ENCODE measurements at places on chromosomes 12 and 14.

DNA sequence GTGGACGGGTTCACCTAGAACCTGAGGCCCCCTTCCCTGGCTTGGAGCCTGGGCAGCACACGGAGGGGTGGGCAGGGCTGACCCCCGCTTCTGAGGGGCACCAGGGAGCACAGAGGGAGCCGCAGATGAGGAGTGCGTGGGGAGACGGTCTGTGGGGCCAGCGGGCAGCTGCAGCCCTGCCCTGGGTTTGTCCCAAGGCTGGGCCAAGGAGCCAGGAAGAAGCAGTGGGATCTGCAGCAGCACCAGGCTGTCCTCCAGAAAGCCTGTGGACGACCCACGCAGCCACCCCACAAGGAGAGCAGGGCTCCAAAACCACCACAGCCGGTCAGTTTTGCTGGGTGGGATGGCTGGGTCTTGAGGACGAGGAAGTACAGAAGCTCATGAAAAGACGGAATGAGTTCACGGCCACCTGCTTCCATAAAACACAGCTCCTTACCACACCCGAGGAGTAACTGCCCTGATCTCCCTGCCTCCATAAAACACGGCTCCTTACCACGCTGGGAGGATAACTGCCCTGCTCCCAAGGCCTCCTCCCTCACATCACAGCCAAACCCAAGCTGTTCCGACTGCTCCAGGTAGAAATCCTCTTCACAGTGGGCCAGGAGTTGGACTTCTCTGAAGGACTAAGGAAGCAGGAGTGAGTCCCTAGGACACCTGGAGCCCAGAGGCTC, 9.9 kb upstream of the GOLGA3 start:
- no peak for DNase-seq

DNA sequence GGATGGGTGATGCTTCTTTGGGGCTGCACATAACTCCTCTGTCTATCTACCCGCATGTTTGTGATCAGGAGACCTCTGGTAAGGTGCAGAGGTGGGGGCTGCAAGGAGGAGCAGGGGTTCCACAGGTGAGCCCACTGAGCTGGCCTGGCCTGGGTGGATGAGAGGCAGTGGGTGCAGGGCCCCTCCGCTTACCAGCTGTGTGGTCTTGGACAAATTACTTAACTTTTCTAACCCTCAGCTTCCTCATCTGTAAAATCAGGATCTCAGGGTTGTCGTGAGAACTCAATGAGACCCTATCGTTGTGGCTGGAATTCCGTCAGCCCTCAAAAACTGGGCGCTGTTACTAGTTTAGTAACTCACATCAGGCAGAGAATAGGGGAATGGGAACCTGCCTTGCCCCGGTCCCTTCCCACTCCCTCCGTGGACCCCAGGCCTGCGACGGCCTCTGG, 7.5 kb downstream of the PTPN6 start:
- no peak for DNase-seq

- DNase-seq: no peak
These were observed 120.5 kb upstream of the DDHD1 start for GRCh38 chr14:53273671-53274072.

DNA sequence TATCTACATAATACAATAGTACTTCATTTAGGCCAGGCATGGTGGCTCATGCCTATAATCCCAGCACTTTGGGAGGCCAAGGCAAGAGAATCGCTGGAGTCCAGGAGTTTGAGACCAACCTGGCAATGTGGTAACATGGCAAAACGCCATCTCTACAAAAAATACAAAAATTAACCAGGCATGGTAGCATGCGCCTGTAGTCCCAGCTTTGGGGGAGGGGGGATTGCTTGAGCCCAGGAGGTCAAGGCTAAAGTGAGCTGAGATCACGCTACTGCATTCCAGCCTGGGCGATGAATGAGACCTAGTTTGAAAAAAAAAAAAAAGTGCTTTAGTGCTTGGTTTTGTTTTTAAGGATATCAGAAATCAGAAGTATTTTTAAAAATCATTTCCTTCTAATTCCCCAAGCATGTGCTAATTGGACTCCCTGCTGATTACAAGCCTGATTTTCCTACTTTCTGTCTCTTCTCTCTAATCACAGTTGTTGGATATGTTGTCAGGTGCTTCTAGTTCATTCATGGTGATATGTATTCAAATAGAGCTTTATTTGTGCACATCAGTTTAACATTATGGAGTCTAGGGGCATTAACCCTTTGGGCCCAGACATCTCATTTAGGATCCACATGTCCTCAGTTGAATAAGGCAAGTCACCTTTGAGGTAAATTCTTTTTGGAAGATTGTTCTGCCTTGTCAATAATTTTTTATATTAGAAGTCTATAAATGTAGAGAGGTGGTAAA, 7.0 kb upstream of the KRAS start:
- no peak for DNase-seq

GRCh38 chr14:105258846-105259245, 10.5 kb downstream of the BTBD6 start:
- no peak for DNase-seq

DNA sequence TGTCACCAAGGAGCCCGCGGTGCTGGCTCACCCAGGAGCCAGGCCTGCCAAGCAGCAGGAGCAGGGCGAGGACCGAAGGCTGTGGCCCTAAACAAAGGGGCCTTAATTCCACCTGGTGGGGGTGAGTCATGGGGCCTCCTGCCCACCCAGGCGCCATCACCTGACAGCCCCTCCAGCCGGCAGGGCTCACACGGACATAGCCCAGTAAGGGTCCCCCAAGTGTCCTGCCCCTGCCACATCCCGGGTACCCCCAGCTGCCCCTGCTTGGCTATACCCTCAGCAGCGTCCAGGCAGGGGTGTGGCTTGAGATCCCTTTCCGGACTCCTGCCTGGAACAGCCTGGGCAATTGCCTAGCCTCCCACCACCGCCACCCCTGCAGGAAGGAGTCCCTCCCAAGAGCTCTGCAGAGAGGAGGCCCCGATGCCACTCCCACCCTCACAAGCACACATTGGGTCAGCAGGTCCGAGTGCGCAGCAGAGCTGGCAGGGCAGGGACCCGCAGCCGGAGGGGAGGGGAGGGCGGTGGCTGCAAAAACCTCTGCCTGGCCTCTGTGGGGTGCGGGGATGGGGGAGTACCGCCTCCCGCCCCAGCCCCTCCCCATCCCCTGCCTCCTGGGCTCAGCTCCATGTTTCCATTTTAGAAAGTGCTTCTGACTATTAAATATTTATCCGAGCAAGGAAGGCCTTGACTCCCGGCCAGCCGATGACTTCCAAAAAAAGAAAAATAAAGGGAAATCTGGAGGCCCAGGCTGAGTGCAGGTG, 4.6 kb downstream of the AHNAK2 start:
- DNase-seq: no peak

DNA sequence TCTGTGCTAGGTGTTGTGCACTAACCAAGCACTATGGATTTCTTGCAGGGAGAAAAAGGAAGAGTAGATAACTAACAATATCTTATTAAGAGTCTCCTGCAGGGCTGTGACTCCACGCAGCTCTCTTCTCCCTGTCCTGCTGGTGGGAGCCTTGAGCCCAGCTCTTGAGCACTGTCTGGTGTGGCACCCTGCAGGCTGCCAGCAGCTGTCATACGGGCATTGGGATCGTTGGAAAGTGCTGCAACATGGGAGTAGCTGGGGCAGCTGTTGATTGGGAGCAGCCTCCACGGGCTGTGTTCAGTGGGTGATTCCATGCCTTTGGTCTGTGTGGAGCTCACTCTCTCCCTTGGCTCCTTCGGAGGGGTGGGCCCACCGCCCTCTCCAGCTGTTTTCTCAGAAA, 125.3 kb downstream of the FBXL14 start:
- DNase-seq: no peak

- no peak for DNase-seq
These were observed 166.7 kb upstream of the HIF1A start for GRCh38 chr14:61528591-61529021.

DNA sequence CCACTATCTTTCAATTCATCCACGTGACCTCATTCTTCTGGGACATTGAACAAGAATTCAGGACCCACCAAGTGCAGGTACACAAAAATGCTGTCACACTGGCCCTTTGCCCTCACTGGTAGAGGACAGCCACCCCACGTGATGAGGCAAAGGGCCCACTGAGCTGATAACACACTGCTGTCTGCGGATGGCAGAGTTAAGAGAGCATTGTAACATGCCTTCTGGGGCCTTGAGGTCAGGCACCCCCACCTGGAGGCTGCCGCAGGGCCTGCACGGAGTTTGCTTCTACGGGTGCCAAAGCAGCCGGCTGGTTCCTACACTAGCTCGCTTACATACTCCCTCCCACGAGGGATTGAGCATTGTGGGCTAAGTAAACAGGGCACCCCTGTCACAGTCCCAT, 101.0 kb downstream of the LRIG3 start:
- DNase-seq: no peak

- DNase-seq: no peak
These were observed 24.2 kb downstream of the FLRT2 start for GRCh38 chr14:85554106-85554505.

DNA sequence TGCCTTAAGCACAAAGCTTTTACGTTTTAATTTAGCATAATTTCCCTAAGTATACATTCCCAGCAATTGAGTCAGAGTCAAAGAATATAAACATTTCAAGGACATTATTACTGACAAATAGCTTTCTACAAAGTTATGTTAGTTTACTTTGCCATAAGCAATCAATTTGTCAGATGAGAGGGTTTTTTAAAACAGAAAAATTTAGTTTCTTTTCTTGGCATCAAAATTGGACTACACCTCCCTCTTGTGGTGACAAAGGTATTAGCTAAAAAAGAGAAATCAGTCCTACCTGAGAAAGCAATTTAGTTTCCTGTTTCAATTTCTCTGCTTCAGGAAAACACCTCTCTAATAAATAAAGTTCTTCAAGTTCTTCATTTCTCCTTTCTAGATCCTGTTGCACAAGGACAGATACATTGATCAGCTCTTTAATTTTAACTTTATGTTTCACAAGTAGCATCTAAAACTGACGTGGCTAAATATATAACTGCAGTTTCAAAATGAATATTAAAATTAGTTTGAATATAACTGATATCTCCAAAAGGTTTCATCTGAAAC, 39.9 kb downstream of the DNAI7 start:
- DNase-seq: no peak

GRCh38 chr12:3130057-3130830, 53.1 kb downstream of the TSPAN9 start:
- no peak for DNase-seq

- DNase-seq: no peak
These were observed 84.7 kb downstream of the SLC41A2 start for GRCh38 chr12:104873374-104873773.

DNA sequence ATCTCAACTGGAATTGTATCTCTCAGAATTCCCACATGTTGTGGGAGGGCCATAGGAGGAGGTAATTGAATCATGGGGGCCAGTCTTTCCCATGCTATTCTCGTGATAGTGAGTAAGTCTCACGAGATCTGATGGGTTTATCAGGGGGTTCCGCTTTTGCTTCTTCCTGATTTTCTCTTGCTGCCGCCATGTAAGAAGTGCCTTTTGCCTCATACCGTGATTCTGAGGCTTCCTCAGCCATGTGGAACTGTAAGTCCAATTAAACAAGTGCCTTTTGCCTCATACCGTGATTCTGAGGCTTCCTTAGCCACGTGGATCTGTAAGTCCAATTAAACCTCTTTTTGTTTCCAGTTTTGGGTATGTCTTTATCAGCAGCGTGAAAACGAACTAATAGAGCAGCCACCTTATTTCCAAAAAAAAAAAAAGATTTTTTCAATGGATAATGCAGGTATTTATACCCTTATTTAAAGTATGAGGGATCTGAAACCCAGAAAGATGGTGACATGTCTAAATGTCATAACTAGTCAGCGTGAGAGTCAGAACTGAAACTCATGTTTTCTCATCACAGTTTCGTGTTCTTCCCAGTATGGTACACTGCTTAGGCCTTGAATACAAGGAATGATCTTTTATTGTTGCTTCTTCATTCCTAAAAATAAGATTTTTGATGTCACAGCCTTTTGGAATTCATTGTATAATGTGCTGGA, 89.6 kb downstream of the ERC1 start:
- no peak for DNase-seq

DNA sequence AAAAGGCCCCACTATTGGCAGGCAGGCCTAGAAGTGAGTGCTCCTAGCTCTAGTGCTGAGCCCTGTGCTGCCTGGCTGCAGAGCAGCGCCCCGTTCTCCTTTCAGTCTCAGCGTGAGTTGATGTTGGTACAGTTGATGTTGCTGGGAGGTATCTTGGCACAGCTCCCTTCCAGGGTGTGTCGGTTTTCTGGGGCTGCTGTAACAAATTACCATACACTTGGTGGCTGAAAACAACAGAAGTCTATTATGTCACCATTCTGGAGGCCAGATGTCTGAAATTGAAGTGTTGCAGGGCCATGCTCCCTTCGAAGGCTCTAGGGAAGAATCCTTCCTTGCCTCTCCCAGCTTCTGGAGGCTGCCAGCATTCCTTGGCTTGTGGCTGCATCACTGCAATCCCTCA, 151.4 kb downstream of the TSPAN9 start:
- DNase-seq: no peak

GRCh38 chr12:74449872-74450271, 87.8 kb upstream of the ATXN7L3B start:
- no peak for DNase-seq

DNA sequence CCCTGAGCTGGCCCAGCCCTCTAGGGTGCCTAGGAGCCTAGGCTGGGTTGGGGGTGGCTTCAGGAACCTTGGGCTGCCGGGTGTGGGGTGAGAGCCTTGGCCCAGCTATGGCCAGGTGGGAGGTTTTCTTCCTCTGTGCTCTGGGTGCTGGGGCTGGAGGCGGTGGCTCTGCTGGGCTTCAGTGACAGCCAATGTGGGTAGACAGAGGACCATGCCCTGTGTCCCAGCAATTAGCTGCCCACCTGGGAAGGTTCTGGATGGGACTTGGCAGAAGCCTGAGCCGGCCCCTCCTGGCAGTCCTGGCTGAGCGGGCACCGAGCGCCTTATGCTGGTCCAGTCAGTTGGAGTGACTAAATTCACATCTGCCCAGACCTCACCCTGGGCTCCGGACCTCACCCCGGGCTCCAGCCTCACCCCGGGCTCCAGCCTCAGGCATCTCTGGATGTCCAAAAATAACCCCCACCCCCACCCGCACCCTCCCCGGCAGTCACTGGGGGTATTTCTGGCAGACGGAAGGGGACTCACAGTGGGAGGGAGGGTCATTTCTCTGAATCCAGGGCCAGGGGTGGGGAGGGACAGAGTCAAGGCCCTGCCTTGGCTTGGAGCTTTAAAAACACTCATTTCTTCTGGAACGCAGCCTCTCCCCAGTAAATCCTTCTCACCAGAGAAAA, 46.9 kb downstream of the CYP46A1 start:
- DNase-seq: no peak

DNA sequence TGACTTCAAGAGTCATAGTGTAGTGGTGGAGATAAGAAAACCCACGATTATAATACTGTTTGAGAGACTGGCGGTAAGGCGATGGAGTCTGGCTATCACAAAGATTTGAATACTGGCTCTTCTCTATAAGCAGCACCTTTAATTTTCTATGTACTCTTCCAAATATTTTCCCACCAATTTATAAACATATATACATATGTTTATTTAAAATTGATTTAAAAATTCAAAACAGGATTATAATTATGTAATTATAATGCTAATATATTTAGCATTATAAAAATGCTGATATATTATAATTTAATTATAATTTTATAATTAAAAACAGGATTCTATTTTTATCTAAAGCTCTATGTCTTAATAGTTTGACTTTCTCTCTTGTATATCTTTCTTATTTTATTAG, 15.4 kb upstream of the DCD start:
- no peak for DNase-seq

Data from NCI-H1930 (cell line).